ENCODE measurements at places on chromosomes 1 and 21.
A peak's percentile ranks its signal among the peaks of the same experiment; 100 is the strongest.

- DNase-seq: no peak
Observed at GRCh38 chr1:174364996-174365736, 82.6 kb upstream of the GPR52 start.

DNA sequence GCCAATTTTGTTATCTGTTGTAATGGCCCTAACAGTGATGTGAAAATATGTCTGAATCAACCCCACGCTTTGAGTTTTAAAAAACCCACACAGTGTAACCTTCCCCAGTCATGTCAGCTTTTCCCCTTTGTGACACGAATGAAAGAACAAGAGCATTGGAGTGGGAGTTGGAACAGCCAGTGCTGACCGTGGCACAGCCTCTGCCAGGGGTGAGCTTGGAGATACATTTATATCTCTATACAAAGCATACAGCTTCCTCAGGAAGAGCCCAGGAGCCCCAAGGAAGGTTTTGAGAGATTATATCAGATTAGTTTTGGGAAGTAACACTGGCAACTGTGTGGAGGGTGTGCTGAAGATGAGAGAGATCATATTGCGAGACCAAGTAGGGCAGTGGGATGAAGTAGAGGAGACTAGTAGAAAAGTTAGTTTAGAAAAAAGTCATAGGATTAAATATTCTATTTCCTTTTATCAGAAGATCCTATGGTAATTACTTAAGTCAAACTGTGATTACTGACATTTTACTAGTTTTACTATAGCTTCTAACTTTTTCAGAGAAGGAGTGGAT lies 15.9 kb downstream of the LRRC8B start:
- no peak for DNase-seq

GRCh38 chr1:87325982-87326738 lies 2.5 kb upstream of the LMO4 start:
- DNase-seq: peak; percentile 68

DNA sequence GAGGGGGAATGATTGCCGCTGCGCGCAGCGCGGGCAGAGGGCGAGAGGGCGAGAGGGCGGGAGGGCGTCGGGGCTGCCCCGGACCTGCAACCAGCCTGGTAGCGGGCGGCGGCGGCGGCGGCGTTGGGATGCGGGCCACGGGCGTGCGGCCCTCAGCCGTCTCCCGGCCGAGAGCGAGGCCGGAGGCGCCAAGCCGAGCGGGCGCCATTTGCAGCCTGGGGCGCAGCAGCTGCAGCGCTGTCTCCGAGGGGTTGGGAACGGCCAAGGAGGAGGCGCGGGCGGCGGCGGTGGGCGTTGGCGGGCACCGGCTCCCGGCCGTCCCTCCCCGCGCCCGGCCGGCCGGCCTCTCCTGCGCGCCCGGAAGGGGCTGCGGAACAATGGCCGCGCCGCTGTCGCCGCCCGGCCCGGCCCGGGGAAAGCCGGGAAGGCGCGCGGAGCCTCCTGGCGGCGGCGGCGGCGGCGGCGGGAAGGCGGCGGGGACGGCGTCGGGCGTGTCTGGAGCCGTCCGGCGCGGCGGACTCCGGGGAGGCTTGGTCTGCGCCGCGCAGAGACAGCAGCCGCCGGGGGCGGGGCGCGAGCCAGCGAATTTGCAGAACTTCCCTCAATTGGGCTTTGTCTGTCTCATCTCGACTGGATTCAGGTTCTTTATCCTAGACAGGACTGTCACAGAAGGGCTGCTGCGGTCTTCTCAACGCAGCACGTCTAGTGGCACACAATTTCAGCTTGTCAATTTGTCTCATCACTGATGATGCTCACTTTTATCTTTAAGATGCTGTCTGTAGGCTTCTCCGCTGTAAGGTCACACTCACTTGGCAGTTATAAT lies 35.7 kb downstream of the ZBTB8B start:
- DNase-seq: peak; percentile 15

- DNase-seq: no peak
Observed at GRCh38 chr1:209513226-209513625, 70.3 kb upstream of the CAMK1G start.

GRCh38 chr1:193657552-193657951 lies 471.1 kb upstream of the B3GALT2 start:
- DNase-seq: no peak

- no peak for DNase-seq
Observed at GRCh38 chr1:212926372-212926771, 24.0 kb upstream of the VASH2 start.

DNA sequence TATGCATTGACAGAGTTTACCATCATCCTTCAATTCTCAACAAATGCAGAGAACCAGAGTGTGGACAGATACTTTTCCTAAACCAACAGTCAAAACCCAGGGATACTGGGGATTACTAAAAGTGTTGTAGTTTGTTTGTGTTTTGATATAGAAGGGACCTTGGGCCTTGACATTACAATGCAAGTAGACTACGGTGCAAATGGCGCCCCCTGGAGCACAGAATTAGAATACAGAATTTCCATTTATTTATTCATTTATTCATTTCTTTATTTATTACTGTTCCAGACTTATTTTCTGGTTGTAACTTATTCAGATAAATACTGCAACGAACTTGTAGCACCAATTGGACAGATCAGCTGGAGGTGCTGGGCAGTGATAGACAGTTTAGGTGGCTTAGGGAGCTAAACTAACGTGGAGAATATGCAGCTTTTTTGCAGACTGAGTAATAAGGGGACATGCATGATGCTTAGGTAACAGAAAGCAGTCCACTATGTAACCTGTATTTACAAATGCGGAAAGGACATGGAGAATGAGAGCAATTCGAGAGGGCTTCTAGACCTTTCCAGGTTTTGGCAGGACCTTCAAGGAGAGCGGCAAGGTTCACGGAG lies 42.6 kb downstream of the KIRREL1 start:
- DNase-seq: no peak

Measured in stimulated activated effector memory CD8-positive, alpha-beta T cell treated with anti-CD3 and anti-CD28 coated beads, Interleukin-12 subunit alpha, Interleukin-12 subunit beta, amount 100 ng/mL, for 72 hours (primary cell).